Epithelial cell of proximal tubule (primary cell): ENCODE measurements at places on chromosomes 16 and 17.

GRCh38 chr17:81111066-81111465 is 54.2 kb upstream of the PVALEF start:
- no peak for DNase-seq

- DNase-seq: no peak
These were observed 95.4 kb downstream of the PRKCB start for GRCh38 chr16:23931199-23931598.

- DNase-seq: no peak
These were observed 7.1 kb downstream of the HBQ1 start for GRCh38 chr16:187330-187729.

DNA sequence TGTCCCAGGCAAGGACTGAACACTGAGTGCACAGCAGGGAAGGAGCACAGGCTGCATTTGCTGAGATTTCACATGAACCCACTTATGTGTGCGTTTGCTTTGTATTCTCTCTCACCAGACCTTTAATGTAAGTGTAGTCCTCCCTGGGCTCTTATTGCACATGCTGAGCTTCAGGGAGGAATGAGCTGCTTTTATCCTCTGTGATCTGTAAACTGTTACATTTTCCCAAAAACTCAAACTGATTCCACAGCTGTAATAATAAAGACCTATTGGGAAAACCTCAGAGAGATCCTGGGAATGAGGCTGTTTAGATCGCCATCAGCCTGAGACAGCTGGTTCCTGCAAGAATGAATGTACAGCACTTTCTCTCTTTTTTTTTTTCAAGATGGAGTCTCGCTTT is 53.6 kb upstream of the ADORA2B start:
- DNase-seq: no peak

GRCh38 chr16:85916141-85916890 is 17.4 kb downstream of the IRF8 start:
- peak; percentile 70 for DNase-seq
